Activated CD8-positive, alpha-beta T cell treated with anti-CD3 and anti-CD28 coated beads for 36 hours (primary cell): ENCODE measurements at places on chromosomes 6 and 20. TPM values are rescaled to one million over a fixed set of nuclear protein-coding genes. Genes with fewer than 3 reads are reported as not detected.

- H3K4me3 ChIP-seq: no peak overlapping the region
- no peak overlapping the region for H3K27ac ChIP-seq
- DNase-seq: no peak
- peaks cover 3% of the 10 kb centered on the region for H3K27me3 ChIP-seq
- H3K4me1 ChIP-seq: no peaks in the 10 kb centered on the region
Observed at GRCh38 chr6:168527451-168528210, 86.6 kb downstream of the SMOC2 start.

GRCh38 chr6:46440141-46440540 is 51.1 kb downstream of the RCAN2 start:
- no peak for DNase-seq
- H3K4me1 ChIP-seq: no peaks in the 10 kb centered on the region
- no peak overlapping the region for H3K4me3 ChIP-seq

DNA sequence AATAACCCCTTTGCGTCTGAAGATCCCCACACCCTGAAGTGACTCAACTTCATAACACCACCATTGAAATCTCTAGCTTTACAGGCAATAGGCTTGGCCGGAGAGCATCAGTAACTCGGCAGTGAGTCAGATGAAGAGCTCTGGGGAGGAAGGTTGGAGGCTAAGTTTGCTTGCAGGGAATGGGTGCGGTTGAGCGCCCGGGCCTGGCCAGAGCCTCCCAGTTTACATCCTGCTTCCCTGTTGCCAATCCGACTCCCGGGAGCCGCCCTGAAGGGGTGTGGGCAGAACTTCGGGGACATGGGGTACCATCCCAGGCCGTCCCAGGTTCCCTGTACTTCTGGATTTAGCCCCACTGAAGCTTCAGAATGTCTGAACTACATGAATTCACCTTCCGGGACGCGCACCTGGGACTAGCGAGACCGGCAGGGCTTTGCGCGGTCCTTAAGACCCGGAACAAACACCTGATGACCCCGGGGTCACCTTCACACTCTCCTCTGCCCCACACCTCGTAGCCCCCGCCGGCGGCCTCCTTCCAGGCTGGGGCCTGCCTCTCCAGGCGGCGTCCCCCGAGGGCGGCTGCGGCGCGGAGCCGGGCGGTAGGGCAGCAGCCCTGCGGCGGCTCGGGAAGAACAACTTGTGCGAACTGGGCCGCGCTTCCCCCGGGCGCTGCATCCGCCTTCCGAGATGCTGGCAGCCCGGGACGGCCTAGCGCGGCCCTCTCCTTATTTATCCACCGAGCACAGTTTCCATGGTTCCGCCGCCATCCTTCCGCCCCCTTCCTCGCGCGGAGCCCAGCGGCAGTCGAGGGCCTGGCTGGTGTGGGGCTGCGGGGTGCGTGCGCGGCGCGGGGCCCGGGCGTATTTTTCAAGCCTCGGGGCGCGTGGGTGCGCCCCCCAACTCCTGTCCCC is 56.6 kb upstream of the RREB1 start:
- peaks cover 5% of the 10 kb centered on the region for H3K27me3 ChIP-seq
- peaks cover 13% of the 10 kb centered on the region for H3K4me1 ChIP-seq

SNAI1 gene
- 0.90 TPM for total RNA-seq

- H3K36me3 ChIP-seq: no peaks in the 10 kb centered on the region
- H3K27me3 ChIP-seq: peaks cover 7% of the 10 kb centered on the region
- no peak overlapping the region for H3K27ac ChIP-seq
- H3K4me1 ChIP-seq: no peaks in the 10 kb centered on the region
- DNase-seq: no peak
- H3K4me3 ChIP-seq: no peak overlapping the region
Observed at GRCh38 chr6:167475947-167476346, 151.1 kb downstream of the TTLL2 start.

ATP6V1G2 gene
- 0.86 TPM for total RNA-seq

DNA sequence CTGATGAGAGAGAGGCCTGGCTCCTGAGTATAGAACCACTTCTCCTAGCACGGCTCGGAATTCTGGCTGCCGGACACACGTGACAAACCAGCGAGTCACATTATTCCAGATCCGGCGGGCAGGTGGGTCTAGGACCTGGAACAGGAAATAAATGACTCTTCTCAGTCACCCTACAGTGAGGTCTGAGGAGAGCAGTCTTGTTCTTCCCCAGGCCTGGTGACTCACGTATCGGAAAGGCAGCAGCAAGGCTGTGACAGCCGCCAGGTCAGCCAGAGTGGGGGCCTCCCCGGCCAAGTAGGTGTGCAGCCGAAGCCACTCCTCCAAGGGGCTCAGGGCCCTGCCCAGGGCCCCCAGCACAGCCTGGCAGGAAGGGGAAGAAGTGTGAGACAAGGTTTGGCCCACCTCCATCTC is 2.8 kb downstream of the VARS1 start:
- peak overlapping the region; percentile 35 for H3K4me3 ChIP-seq
- H3K36me3 ChIP-seq: peaks cover 39% of the 10 kb centered on the region
- peak overlapping the region; percentile 55 for H3K27ac ChIP-seq

SCUBE3 gene
- total RNA-seq: not detected

ENPP3 gene
- total RNA-seq: 0.49 TPM

HLA-DRA gene
- total RNA-seq: 9.2 TPM

NOX3 gene
- not detected for total RNA-seq

TASP1 gene
- 8.7 TPM for total RNA-seq

DPPA5 gene
- not detected for total RNA-seq

HCRTR2 gene
- total RNA-seq: not detected

RAD21L1 gene
- total RNA-seq: 0.25 TPM

DNA sequence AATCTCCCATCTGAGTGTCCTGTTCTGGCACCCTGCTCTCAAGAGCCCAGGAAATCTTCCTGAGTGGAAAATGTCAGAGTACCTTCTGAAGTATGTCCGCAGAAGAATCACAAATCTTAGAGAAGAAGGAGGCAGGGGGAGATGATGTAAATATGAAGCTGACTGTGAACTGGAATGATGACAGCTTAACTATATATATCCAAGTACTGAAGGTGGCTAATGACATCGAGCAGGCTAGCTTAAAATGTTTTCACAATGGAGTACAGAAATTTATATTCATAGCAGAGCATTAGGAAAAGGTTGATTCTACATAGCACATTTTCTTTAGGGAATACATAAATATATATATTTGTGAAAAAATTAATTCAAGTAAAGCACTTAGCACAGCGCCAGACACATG is 64.3 kb downstream of the BMP5 start:
- no peak for DNase-seq
- no peak overlapping the region for H3K27ac ChIP-seq
- H3K4me3 ChIP-seq: no peak overlapping the region
- no peaks in the 10 kb centered on the region for H3K36me3 ChIP-seq

DNA sequence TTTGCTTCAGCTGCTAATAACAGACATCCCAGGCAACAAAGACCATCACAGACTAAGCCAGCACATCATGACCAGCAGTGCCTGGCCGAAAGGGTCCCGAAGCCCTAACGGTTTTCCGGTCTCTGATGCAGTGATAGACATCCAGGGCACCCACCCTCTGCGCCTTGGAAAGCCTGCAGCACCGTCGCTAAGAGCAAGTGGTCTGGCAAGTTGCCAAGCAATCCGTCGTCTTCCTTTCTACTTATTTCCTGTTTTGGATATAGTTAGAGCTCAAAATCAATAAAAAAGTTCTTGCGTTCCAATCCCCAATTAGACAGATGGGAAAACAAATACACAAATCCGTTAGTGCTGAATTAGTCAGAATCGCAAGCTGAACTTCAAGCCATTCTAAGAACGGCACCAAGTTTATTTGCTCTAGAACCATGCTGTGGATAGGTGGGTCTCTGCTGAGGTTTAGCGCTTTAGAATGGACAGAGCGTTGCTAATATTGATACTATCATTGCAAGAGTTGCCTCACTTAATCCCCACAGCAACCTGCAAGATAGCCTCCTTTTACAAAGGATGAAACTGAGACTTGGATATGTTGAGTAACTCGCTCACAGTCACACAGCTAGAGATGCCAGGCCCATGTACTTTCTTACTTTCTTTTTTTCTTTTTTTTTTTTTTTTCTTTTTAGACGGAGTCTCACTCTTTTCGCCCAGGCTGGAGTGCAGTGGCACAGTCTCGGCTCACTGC is 163.3 kb upstream of the SNX9 start:
- DNase-seq: no peak
- no peak overlapping the region for H3K27ac ChIP-seq
- H3K4me1 ChIP-seq: no peaks in the 10 kb centered on the region

DNA sequence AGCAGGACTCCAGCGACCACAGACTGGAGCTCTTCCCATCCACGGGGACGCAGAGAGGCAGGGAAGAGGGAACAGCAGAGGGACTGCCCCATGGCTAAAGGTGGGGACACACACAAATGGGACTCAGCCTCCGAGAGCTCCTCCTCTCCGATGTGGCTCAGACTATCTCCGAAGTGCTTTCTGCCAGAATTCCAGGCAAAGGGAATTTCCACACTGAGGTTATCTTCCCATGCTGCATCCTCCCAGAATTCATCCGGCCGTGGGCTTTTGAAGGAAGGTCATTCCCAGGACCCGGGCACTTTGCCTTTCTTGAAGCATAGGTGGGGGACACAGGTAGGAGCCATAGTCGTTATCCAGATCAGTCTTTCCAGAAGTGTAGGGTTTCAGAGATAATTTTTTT is 67.9 kb downstream of the SULF2 start:
- H3K4me1 ChIP-seq: no peaks in the 10 kb centered on the region
- DNase-seq: no peak
- no peaks in the 10 kb centered on the region for H3K27me3 ChIP-seq
- H3K27ac ChIP-seq: no peak overlapping the region
- H3K4me3 ChIP-seq: no peak overlapping the region
- no peaks in the 10 kb centered on the region for H3K36me3 ChIP-seq

GRCh38 chr6:155880900-155881299 is 425.3 kb upstream of the NOX3 start:
- H3K4me3 ChIP-seq: no peak overlapping the region
- peaks cover 22% of the 10 kb centered on the region for H3K4me1 ChIP-seq
- H3K36me3 ChIP-seq: no peaks in the 10 kb centered on the region

DNA sequence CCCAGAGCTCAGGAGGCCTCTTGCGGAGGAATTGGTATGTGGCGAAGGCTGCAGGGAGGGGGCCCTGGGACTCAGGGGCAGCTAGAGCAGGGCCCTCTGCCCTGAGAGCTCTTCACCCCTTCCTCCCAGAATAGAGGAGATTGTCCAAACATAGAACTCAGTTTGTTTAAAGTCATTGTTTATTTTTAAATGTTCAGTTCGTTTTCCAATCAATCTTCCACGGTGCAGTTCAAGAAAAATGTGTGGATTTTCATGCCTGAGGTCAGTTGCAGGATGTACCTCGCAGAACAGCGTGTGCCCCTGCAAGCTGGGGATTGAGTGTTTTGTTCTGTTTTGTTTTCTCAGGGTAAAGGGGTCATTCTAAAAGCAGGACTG is 37.2 kb downstream of the MGME1 start:
- no peaks in the 10 kb centered on the region for H3K4me1 ChIP-seq
- H3K36me3 ChIP-seq: no peaks in the 10 kb centered on the region
- H3K27me3 ChIP-seq: no peaks in the 10 kb centered on the region
- no peak overlapping the region for H3K4me3 ChIP-seq
- DNase-seq: no peak
- no peak overlapping the region for H3K27ac ChIP-seq
